ENCODE measurements at places on chromosomes 2 and 18.

GRCh38 chr18:76621782-76622495, 126.9 kb upstream of the ZNF516 start:
- no peak for DNase-seq

GRCh38 chr2:118580651-118581050, 266.8 kb downstream of the EN1 start:
- DNase-seq: no peak

- no peak for DNase-seq
Observed at GRCh38 chr18:498931-499775, 1.3 kb downstream of the COLEC12 start.

DNA sequence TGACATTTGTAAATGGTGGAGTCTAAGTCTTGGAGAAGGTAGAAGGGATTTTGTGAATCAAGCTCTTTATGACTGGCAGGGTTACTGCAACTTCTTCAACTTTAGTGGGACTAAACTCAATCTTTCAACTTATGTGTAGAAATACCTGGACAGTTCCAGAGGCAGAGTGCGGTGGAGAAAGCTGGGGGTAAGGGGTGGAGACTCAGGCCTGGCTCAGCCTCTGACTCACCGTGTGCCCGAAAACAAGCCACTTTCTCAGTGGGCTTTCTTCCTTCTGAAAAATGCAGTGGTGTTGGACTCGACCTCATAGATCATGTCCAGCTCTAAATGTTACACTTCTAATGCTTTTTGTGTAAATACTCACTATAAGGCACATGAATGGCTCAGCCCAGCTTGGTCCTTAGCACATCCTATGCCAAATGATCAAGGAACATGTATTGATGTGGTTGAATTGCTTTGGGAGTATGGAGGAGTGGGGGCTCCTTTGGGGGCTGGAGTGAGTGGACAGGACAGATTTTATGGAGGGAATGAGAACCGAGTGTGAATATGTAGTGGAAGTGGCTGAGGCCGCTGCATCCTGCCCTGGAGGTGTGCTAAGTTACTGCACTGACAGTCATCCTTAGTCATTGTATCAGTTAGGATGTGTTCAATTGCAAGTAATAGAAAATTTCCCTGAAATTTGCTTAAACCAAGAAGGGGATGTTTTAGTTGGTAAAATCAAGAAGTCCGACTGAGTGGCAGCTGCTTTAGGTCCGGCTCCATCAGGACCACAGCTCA, 32.2 kb upstream of the IGFBP5 start:
- no peak for DNase-seq

GRCh38 chr2:31239593-31240177, 5.7 kb downstream of the EHD3 start:
- DNase-seq: peak; percentile 52

DNA sequence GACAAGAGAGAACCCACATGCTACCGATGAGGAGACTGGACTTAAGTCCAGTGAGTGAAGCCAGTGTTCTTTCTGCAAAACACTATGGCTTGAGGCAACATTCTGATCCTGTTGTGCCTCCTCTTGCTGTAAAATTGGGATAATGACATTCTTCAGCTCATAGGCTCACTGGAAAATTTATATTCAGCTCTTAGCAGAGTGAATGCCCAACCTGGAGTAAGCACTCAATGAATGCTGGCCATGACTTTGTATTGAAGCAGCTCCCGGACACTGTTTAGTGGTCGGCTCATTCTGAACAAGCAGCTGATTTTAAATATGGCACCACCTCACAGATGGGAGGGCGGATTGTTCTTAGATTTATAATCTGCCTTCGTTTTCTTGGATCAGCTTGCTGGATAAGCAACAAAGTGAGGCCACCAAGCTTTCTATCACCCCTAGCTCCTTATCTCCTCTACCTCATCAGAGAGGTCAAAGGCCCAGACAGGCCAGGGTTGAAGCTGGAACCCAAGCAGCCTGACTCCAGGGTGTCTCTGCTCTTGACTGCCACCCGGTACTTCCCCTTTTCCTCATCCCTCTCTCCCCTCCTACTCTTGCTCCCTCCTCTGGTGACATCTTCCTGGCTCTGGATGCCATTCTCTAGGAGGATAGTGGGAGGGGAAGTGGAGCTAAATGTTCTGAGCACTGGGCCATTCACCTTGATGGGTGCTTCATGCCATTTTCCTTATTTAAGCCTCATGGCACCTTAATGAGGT, 11.5 kb downstream of the SLC9A4 start:
- no peak for DNase-seq

- DNase-seq: no peak
Observed at GRCh38 chr2:141105763-141106162, 1025.1 kb downstream of the LRP1B start.

DNA sequence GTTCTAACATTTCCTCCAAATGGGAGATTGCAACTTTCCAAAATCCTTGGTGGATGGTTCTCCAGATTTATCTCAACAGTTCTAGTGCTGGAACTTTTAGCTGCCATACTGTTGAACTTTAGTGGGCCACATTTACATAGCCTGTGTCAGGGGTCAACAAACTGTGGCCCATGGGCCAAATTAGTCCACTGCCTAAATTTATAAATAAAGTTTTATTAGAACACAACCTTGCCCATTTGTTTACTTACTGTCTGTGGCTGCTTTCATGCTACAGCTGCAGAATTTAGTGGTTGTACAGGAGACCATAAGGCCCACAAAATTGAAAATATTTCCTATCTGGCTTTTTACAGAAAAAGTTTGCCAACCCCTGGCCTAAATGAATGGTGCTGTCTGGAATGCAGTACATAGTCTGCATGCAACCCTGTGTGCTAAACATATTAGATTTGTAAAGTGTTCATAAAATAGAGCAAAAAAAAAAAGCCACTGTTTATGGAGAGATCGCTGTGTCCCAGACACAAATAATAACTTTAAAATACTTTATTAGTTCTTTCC, 30.3 kb downstream of the MGAT5 start:
- DNase-seq: no peak

Data from thoracic aorta (tissue), 2 donors.